RCC 7860 (cell line): ENCODE measurements at places on chromosomes 13 and 19.
A peak's percentile ranks its signal among the peaks of the same experiment; 100 is the strongest.

GRCh38 chr13:102768909-102769308, 4.7 kb downstream of the TEX30 start:
- no peak for DNase-seq

DNA sequence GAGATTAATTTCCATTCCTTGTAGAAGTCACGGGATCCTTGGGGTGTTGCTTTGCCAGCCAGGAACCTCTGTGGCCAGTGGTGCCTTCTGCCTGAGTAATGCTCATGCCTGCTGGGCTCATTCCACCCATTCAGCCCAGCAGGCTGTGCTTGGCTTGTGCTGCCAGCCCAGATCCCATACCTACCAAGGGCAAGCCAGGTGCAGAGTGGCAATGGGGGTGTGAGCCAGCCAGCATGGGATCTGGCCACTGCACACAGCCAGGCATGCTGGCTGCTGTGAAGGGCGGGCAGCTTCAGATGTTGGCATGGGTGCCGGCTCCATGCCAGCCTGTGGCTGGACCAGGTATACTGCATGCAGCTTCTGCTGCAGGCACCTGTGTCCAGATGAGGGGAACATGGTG, 42.5 kb downstream of the WDFY2 start:
- DNase-seq = no peak

DNA sequence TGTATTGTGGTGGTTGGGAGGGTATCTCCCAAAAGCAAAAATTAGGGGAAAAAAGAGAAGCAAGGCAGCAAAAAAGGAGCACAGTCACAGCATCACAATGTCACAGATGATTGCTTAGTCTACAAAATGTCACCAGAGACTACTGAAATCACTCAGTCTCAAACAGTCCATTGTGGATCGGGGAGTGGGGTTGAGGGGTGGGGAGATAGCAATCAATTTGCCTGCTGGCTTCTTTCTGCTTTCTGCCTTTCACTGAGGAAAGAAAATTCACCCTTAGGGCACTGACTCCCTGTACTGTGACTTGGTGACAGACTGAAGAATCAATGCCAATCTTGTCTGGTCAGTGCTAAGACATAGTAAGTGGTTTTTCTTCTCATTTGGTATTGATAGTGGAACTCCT, 2127.1 kb upstream of the PCDH20 start:
- no peak for DNase-seq

GRCh38 chr13:75372517-75372916, 109.5 kb downstream of the TBC1D4 start:
- no peak for DNase-seq

GRCh38 chr13:113968463-113969310, 5.2 kb downstream of the C13orf46 start:
- no peak for DNase-seq

GRCh38 chr19:7101498-7102253, 32.2 kb downstream of the ZNF557 start:
- DNase-seq = no peak

GRCh38 chr13:50846861-50847475, 3.5 kb upstream of the DLEU7 start:
- no peak for DNase-seq

GRCh38 chr19:14412324-14412995, 6.7 kb downstream of the DDX39A start:
- DNase-seq = no peak

DNA sequence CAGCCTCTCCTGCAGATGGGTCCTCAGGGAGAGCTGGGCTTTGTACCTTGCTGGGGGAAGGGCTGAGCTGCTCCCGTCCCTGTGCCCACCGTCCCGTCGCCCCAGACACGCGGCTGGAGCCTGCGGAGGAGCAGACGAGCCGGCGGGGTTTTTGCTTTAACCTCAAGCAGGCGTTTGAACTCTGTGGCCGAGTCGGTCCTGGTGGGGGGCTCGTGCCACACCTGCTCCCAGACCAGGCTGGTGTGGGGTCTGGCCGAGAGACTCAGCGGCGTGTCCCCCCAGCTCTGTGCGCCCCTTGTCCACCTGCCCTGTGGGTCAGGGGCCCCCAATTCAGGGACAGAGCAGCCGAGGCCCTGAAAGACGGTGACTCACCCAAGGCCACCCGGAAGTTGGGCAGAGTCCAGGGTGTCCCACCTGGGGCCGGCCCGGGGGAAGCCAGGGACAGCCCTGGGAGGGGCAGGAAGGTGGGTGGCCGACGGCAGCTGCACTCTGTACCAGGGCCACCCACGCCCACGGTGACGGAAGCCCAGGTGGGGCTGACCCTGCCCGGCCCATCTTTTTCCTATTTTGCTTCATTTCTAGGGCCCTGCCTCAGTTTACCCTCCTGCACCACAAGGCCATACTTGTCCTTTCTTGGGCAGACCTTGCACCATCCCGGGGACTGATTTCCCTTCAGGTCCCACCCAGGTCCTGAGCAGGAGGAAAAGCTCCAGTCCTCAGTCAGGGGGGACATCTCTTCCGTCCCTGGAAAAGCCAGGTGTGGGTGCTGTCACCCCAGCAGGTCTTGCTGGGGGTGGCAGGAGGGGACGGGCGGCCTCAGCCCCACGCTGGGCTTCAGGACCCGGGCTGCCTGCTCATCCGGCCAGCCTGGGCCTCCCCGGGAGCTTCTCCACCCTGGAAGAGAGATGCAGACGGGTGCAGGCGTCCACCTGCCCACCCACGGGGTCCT, 5.3 kb downstream of the EFNA2 start:
- no peak for DNase-seq

DNA sequence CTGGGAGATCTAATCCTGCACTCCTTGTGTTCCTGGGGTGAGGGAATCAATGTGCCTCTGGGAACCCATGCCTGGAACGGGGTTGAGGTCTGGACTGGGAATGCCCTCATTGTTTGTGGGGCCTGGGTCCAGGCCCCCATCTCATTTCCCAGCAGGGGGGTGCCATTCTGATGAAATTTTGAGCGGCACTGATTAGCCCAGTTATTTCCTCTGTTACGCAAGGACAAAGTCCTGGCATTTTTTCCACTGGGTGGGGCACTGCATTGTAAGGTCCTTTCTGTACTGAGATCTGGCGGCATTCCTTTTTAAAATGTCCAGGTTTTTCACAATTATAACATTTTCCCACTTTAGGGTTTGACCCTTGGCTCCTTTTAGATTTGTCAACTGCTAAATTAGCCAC, 14.8 kb downstream of the FPR3 start:
- no peak for DNase-seq

- DNase-seq = no peak
These were observed 61.0 kb downstream of the NHLRC3 start for GRCh38 chr13:39099231-39099630.

DNA sequence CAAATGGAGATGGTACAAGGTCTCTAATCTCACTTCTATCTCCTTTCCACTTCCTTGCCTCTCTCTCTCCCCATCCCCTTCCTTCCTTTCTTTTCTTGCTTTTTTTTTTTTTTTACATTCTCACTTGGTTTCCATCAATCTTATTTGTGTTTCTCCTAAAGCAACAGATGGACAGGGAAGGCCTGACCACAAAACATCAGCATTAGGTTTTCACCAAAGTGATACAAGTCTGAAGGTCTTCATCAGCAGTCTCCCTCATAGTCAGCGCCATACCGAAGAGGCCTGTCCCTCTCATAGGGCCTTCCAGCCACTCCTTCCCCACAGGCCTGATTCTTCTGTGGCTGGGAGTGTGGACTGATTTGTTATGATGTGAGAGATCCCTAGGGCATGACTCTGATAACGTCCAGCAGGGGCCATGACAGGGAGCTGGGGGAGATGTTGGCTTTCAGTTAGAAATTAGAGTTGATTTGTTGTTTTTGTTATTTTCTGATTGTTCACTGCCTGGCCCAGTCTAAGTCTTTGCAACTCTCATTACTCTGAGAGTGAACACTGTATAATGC, 158.7 kb downstream of the SLC7A1 start:
- no peak for DNase-seq

DNA sequence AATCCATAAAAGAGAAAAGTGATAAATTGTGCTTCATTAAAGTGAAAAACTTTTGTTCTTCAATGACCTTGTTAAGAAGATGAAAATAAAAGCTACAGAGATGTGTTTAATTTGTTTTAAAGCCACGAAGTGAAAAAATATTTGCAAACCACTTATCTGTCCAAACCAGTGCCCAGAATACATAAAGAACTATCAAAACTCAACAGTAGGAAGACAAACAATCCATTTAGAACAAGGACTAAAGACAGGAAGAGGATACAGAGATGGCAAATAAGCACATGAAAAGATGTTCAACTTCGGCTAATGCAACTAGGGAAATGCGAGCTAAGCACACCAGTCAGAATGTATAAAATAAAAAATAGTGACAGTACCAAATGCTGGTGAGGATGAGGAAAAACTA, 15.0 kb downstream of the GJB6 start:
- DNase-seq = no peak

DNA sequence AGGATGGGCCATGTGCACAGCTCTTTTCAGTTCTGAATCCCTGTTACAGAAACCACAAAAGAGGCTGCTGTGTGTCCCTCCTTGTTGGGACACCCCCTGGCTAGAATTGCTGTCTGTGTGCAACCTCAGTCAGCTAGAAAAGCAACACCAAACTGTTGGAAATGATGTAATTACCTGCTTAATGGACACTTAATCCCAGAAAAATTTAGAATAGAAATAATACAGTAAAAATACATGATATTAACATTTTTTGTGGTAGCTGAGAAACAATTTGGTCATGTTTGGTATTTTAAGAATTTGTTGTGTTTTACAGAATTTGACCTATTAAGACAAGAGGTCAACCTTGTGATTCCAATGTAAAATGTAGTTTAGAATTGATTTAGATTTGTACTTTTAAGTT, 46.8 kb downstream of the FAM124A start:
- DNase-seq = no peak

DNA sequence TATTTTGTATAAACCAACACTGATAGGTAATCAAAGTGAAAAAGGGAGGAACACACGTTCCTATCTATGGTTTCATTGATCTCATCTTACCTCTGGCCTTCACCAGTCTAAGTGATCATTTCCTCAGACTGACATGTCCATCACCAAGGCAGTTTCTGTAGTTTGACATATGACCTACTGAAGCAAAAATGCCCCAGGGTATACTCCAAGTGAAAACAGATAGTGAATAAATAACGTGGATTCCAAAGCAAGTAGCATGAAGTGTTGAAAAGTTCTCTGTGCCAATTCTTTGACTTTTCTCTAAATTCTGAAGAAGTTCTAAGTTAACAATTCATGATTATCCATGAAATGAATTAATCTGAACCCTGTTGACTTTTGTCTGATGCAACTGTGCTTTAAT, 334.2 kb upstream of the SGCG start:
- DNase-seq = no peak

DNA sequence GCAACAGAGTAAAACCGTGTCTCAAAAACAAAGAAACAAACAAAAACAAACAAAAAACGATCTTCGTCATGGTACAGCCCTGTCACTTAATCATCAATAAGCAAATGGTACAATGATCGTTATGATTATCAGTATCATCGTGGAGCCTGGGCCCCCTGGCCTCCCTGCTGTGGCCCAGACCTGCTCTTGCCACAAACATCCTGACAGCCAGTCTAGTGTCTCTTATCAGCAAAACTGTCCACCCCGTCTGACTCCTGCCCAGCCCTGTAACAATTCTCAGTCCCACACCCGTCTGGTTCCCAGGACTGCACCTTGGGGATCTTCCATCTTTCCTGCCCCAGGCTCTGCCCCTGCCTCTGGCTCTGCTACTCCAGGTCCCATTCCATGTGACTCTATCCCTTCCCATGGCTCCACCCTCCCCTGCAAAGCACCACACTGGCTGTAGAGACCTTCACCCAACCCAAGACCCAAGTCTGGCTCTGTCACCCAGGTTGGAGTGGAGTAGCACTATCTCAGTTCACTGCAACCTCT, 5.7 kb downstream of the ZNF653 start:
- no peak for DNase-seq

GRCh38 chr19:50510700-50511068, 307 bp downstream of the JOSD2 start:
- peak; percentile 4 for DNase-seq

DNA sequence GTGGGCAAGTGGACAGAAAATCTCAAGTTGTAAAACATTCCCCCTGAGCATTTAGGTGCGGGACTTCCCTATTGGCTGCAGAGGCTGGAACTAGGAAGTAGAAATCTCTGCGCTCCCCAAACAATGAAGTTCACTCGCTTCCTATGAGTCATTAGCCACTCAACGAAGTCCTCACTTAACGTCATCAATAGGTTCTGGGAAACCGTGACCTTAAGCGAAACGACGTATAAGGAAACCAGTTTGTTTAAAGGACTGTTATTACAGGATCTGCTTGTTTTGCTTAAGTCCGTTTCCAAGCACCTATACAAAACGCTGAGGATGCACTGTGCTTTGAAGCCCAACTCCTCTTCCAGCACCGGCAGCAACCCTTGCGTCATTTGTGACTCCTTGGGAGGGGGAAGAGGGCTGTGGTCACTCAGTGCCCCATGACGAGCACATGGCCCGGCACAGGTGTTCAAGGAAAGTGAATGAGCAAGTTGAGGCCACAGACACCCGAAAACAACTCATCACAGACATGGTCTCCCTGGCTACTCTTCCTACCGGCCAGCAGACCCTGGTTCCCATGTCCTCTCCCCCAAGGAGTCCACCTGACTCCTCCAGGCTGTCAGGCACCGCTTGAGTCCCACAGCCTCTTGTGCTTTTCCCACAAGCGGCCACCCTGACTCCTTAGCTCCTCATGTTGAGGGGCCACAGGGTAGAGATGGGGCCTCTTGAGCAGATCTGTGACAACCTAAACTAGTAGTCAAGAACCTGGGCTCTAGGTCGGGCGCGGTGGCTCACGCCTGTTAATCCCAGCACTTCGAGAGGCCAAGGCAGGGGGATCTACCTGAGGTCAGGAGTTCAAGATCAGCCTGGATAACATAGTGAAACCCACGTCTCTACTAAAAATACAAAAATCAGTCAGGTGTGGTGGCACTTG, 4.8 kb downstream of the RPS16 start:
- DNase-seq = peak; percentile 86

DNA sequence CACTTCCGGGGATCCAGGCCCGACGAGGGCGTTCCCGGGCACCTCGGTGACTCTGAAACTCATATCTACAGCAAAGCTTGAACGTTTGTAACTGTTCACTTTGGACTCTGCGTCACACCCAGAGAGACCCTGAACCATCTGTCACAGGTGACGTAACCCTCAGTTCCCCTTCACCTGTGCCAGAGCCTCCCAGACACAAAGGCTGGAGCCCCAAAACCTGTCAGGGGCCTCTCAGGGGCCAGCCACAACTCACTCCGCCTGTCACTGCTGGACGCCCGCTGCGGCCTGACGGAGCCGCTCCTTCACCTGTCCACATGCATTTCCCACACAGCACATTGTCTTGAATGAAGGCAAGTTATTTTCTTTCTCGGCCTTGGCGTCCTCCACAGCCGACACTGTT, 8.0 kb downstream of the RASA3 start:
- no peak for DNase-seq

DNA sequence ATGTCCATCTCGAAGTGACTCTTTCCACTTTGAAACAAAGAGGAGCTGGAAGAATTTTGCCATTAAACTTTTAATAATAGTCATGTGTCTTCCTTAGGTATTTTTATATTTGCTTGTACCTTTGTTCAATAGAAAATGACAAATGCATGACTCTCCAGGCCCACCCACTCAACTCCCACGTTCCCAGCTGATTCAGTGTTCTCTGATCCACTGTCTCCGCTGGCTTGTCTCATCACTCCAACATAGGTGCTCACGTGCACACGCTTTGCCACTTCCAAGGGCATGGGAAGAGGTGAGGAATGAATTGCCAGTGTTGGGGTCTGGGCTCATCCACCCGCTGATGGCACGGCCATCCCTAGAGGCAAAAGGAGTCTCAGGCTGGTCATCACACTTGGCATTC, 24.5 kb downstream of the RASL11A start:
- no peak for DNase-seq
